Myometrial cell (primary cell): ENCODE measurements at places on chromosomes 4 and X. TPM values are rescaled to one million over a fixed set of nuclear protein-coding genes. Genes with fewer than 3 reads are reported as not detected.

H2BW2 gene
- not detected in 2 replicates for total RNA-seq

LDB2 gene
- total RNA-seq = 9.0 and 12.4 TPM in 2 replicates

KLF8 gene
- 0.58 and 2.8 TPM in 2 replicates for total RNA-seq

LRIT3 gene
- not detected in 2 replicates for total RNA-seq

LNX1 gene
- 0.29 TPM in 1 of 2 replicates, not detected in the other for total RNA-seq

SRPK3 gene
- total RNA-seq = 0.35 TPM in 1 of 2 replicates, not detected in the other

MUC7 gene
- total RNA-seq = not detected in 2 replicates

AVPR2 gene
- total RNA-seq = not detected in 2 replicates

ZFX gene
- total RNA-seq = 30.3 and 45.2 TPM in 2 replicates

HS3ST1 gene
- total RNA-seq = not detected in 2 replicates

GASK1B gene
- 24.8 and 26.9 TPM in 2 replicates for total RNA-seq

BMP3 gene
- total RNA-seq = not detected in 2 replicates

UGT8 gene
- not detected in 2 replicates for total RNA-seq

NLGN4X gene
- total RNA-seq = not detected in 2 replicates

SSX4 gene
- total RNA-seq = not detected in 2 replicates

MAGEE2 gene
- total RNA-seq = not detected in 2 replicates

GABRQ gene
- 0.29 and 0.53 TPM in 2 replicates for total RNA-seq

ZFP92 gene
- total RNA-seq = 0.29 and 0.71 TPM in 2 replicates

FOXP3 gene
- total RNA-seq = not detected in 2 replicates
